Endothelial cell (in vitro differentiated cells): ENCODE measurements at places on chromosomes 1 and 21. TPM values are rescaled to one million over a fixed set of nuclear protein-coding genes. Genes with fewer than 3 reads are reported as not detected.

GRCh38 chr1:51649593-51650091 is 32.8 kb downstream of the OSBPL9 start:
- H3K27me3 ChIP-seq = peaks cover 1% of the 10 kb centered on the region
- peak overlapping the region; percentile 62 for H3K27ac ChIP-seq
- no peak overlapping the region for H3K4me3 ChIP-seq
- H3K36me3 ChIP-seq = no peaks in the 10 kb centered on the region
- peaks cover 10% of the 10 kb centered on the region for H3K4me1 ChIP-seq

DNA sequence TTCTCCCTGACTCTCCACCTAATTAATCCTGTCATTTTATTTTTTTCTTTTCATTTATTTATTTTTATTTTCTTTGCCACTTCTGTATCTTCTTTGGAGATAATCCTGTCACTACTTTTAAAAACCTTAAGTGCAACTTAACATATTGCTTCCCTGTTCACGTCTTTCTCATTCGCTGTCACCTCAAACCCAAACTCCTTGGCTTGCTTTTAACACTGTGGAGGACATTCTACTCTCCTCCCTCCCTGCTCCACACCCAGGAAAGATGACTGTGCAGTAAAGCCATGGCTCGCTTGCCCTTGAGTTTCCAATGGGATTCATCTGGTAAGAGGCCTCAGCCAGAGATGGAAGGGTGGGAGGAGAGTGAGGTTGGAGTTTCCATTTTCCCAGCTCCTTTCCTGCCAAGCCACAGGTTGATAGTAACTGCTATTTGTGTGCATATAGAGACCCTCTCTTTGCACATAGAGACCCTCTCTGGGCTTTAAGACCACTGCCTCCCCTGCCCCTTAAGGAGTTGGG is 6.4 kb upstream of the BRWD1 start:
- H3K36me3 ChIP-seq = peaks cover 5% of the 10 kb centered on the region
- peaks cover 2% of the 10 kb centered on the region for H3K4me1 ChIP-seq
- no peak overlapping the region for H3K27ac ChIP-seq

- no peaks in the 10 kb centered on the region for H3K27me3 ChIP-seq
- DNase-seq = no peak
- no peak overlapping the region for H3K4me3 ChIP-seq
Observed at GRCh38 chr1:114728553-114728952, 12.0 kb upstream of the NRAS start.

- no peak overlapping the region for H3K4me3 ChIP-seq
- no peak overlapping the region for H3K27ac ChIP-seq
- no peaks in the 10 kb centered on the region for H3K36me3 ChIP-seq
- no peaks in the 10 kb centered on the region for H3K27me3 ChIP-seq
Observed at GRCh38 chr1:195763907-195764374, 844.3 kb downstream of the KCNT2 start.

DNA sequence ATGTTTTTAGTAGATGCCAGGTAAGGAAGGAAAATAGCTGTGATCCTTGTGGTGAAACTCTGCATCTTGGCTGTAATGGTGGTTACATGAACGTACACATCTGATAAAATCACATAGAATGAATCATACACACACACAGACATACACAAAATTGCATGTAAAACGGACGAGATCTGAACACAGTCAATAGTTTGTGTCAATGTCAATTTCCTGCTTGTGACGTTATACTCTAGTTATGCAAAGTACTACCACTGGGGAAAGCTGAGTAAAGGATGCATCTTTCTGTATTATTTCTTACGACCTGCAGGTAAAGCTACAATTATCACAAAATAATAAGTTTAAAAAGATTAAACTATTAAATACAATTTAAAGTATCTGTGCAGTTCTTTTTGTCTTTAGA is 493.7 kb upstream of the ZP4 start:
- no peak for DNase-seq
- H3K4me1 ChIP-seq = no peaks in the 10 kb centered on the region
- H3K36me3 ChIP-seq = no peaks in the 10 kb centered on the region
- H3K4me3 ChIP-seq = no peak overlapping the region
- H3K27me3 ChIP-seq = no peaks in the 10 kb centered on the region

- no peak overlapping the region for H3K27ac ChIP-seq
- H3K36me3 ChIP-seq = no peaks in the 10 kb centered on the region
Observed at GRCh38 chr1:60017508-60018205, 55.9 kb downstream of the C1orf87 start.

GRCh38 chr1:244794071-244794470 is 41.4 kb upstream of the COX20 start:
- H3K4me3 ChIP-seq = no peak overlapping the region
- H3K27ac ChIP-seq = no peak overlapping the region
- no peaks in the 10 kb centered on the region for H3K36me3 ChIP-seq
- H3K4me1 ChIP-seq = no peaks in the 10 kb centered on the region
- peaks cover 3% of the 10 kb centered on the region for H3K27me3 ChIP-seq

DNA sequence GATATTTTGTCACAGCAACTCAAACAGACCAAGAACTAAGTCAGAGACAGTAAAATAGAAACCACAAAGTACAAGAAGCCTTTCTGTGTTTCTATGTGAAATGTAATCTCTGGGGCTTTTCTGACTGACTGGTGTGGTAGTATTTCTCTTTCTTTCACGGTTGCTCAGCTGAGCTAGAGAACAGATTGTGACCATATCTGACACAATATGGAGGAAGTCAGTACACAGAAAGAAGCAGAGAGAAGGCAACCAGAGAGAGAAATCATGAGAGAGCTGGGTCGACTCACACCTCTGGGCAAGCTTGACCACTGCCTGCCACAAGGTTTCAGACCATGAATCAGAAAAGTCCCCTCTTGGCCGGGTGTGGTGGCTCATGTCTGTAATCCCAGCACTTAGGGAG is 208.9 kb upstream of the GREM2 start:
- no peak for DNase-seq
- H3K36me3 ChIP-seq = no peaks in the 10 kb centered on the region
- no peak overlapping the region for H3K4me3 ChIP-seq
- H3K27ac ChIP-seq = no peak overlapping the region
- H3K27me3 ChIP-seq = no peaks in the 10 kb centered on the region

- peak overlapping the region; percentile 41 for H3K27ac ChIP-seq
- H3K4me3 ChIP-seq = no peak overlapping the region
- no peak for DNase-seq
- H3K36me3 ChIP-seq = no peaks in the 10 kb centered on the region
Observed at GRCh38 chr1:17582124-17582774, 42.8 kb downstream of the ARHGEF10L start.

DNA sequence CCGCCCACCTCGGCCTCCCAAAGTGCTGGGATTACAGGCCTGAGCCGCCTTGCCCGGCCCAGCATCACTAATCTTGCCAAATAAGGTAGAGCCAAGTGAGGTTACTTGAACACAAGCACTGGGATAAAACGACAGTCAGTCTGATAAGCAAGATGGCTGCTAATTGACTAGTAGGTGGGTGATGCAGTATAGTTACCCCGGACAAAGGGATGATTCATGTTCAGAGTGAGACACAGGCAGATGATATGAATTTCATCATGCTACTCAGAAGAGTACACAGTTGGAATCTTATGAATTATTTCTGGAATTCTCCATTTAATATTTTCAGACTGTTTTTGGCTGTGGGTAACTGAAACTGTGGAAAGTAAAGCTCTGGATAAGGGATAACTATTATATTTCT is 178.4 kb downstream of the USP25 start:
- no peak for DNase-seq
- no peak overlapping the region for H3K27ac ChIP-seq
- H3K4me1 ChIP-seq = no peaks in the 10 kb centered on the region
- peaks cover 2% of the 10 kb centered on the region for H3K27me3 ChIP-seq

- H3K27me3 ChIP-seq = no peaks in the 10 kb centered on the region
- H3K4me1 ChIP-seq = peaks cover 10% of the 10 kb centered on the region
- H3K36me3 ChIP-seq = no peaks in the 10 kb centered on the region
- H3K27ac ChIP-seq = no peak overlapping the region
- no peak for DNase-seq
Observed at GRCh38 chr1:23478896-23479665, 4.9 kb downstream of the ASAP3 start.

GRCh38 chr1:222691016-222691415 is 21.3 kb downstream of the AIDA start:
- DNase-seq = no peak
- no peaks in the 10 kb centered on the region for H3K27me3 ChIP-seq
- peaks cover 7% of the 10 kb centered on the region for H3K36me3 ChIP-seq
- no peak overlapping the region for H3K4me3 ChIP-seq
- no peak overlapping the region for H3K27ac ChIP-seq

DNA sequence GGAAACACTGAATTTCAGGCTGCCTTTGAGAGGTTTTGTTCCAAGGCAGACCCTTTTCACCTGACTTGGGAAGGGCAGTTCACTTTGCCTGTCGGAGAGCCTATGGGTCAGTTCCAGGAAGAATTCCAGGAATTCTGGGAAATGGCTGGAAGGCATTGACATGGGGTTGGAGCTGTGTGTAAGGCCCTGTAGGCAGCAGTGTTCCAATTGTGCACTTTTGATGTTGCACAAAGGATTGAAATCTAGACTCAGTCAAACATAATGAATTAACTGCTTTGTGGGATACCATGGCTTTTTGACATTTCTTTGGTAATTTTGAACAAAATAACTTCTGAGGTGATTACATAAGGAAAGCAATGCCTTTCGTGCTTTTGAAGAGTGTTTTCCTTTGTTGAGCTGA is 184.6 kb downstream of the SDCCAG8 start:
- no peak overlapping the region for H3K27ac ChIP-seq
- H3K4me3 ChIP-seq = no peak overlapping the region
- H3K36me3 ChIP-seq = no peaks in the 10 kb centered on the region
- no peaks in the 10 kb centered on the region for H3K27me3 ChIP-seq
- H3K4me1 ChIP-seq = peaks cover 5% of the 10 kb centered on the region
- no peak for DNase-seq

DNA sequence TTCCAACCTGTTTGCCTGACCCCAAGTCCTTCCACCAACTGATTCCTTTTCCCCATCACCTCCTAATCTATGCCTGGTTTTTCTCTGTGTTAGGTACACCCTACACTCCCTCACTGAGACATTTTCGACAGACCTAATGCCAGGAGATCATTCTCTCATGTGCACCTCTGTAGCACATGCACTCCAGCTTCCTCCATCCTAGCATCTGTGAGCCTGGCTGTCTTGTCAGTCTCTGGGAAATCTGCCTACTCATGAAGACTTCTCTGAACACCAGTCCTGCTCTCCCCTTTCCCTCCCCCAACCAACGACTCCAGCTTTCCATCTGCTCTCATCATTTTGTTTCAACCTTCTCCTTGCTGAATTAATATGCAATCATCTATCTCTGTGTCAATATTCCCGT is 987 bp downstream of the MED8 start:
- no peak overlapping the region for H3K27ac ChIP-seq
- H3K4me1 ChIP-seq = peaks cover 18% of the 10 kb centered on the region
- H3K27me3 ChIP-seq = peaks cover 4% of the 10 kb centered on the region
- H3K36me3 ChIP-seq = peaks cover 17% of the 10 kb centered on the region
- H3K4me3 ChIP-seq = peak overlapping the region; percentile 100

DNA sequence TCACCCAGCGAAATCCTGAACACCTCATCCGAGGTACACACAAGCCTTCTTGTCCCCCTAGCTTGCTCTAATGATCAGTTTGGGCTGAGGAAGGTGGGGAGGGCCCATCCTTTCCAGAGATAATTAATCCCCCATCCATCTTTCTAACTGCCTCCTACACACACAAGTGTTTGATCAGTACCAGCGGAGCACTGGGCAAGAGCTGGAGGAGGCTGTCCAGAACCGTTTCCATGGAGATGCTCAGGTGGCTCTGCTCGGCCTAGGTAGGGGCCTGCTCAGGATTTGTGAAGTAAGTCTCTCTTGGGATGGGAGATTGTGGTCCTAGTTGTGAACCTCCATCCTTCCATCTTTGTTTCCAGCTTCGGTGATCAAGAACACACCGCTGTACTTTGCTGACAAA is 5.8 kb downstream of the ANXA9 start:
- no peak overlapping the region for H3K4me3 ChIP-seq
- no peaks in the 10 kb centered on the region for H3K27me3 ChIP-seq
- no peak for DNase-seq
- H3K4me1 ChIP-seq = peaks cover 4% of the 10 kb centered on the region
- H3K27ac ChIP-seq = no peak overlapping the region

- no peak overlapping the region for H3K27ac ChIP-seq
- H3K4me3 ChIP-seq = no peak overlapping the region
- H3K36me3 ChIP-seq = no peaks in the 10 kb centered on the region
- peaks cover 3% of the 10 kb centered on the region for H3K4me1 ChIP-seq
- no peak for DNase-seq
Observed at GRCh38 chr1:24027838-24028468, 47.8 kb upstream of the SRSF10 start.

DNA sequence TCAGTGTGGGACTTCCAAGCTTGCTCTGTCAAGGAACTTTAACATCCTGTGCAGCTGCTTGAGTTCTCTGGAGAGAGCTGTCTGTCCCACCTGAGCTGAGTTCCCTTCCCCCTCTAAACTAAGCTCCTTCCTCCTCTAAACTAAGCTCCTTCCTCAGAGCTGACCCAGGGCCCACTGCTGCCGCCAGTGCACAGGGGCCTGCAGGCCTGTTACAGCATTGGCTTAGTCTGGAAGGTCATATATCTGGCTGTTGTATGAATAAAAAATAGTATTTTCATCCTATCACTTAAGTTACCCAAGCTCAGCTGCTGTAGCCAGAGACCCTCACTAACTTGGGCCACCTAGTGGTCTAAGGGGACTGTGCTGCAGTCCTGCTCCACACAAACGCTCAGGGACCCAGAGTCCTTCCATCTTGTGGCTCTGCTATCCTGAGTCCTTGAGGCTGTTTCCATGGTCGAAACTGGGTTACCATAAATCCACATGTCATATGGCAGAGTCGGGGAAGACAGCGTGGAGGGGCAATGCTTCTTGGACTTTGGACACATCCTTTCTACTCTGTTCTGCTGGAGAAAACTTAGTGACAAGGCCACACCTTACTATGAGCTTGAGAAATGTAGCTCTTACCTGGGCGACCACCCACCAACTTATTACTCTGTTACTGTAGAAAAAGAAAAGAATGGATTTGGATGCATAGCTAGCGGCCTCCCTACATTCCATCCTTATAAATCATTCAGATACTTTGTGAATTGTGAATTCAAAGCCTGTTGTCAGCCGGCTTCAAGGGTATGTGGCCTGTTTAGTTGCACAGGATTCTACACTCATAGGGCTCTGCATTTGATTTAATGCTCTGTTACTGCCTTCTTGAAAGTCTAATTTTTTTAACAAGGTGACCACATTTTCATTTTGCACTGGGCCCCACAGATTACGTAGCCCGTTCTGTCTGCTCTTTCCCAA is 71.4 kb upstream of the GCLM start:
- peaks cover 3% of the 10 kb centered on the region for H3K4me1 ChIP-seq
- peak; percentile 42 for DNase-seq
- H3K27me3 ChIP-seq = peaks cover 4% of the 10 kb centered on the region

Gene EXTL1
- total RNA-seq = 1.8 TPM

Gene DIO1
- total RNA-seq = not detected

Gene HMGCS2
- total RNA-seq = not detected

Gene PRELP
- total RNA-seq = 0.13 TPM

Gene FABP3
- 1.1 TPM for total RNA-seq

Gene TRIM67
- total RNA-seq = 0.26 TPM

Gene RORC
- total RNA-seq = 1.0 TPM

Gene C1orf94
- total RNA-seq = not detected

Gene GIPC2
- total RNA-seq = 2.9 TPM

Gene E2F2
- total RNA-seq = 0.69 TPM

Gene B3GALT2
- 0.10 TPM for total RNA-seq

Gene FAM163A
- total RNA-seq = not detected

Gene AIRE
- not detected for total RNA-seq

Gene OVAAL
- total RNA-seq = not detected

Gene ALX3
- not detected for total RNA-seq
